ENCODE measurements at places on chromosomes 5 and 9.

GRCh38 chr5:124923131-124923530 lies 176.7 kb upstream of the ZNF608 start:
- no peak for DNase-seq

DNA sequence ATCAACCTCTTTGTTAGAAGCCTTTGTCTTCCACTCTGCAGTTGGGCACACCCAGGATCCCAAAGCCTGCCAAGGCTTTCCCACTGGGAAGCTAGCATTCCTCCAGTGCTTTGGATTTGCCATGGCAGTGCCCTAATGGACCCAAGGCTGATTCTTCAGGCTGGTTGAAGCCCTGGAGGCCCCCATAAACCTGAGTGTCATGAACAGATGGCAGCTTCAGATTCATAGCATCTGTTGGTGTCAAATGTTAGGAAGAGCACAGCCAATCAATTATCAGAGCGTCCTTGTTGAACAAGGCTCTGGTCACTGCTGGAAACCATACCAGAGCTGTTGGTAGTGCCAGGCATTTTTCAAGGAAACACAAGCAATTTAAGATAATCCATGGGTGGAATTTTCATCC lies 241.1 kb upstream of the KLF4 start:
- DNase-seq: no peak

- DNase-seq: no peak
These were observed 37.1 kb upstream of the CEP120 start for GRCh38 chr5:123460296-123460729.

DNA sequence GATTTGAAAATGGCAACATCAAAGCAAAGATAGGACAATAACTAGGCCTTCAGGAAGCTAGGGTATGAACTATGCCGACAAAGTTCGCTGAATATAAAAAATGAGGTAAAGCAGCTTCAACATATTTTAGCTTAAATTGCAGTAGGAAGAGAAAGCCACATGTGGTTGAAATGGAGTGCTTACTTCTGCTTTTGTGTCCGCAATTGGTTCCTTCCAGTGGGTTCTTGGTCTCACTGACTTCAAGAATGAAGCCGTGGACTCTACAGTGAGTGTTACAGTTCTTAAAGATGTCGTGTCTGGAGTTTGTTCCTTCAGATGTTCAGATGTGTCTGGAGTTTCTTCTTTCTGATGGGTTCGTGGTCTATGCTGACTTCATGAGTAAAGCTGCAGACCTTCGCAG lies 95.2 kb downstream of the APTX start:
- DNase-seq: no peak

- peak; percentile 15 for DNase-seq
These were observed 572 bp downstream of the CDK5RAP2 start for GRCh38 chr9:120579139-120580050.

Data from hematopoietic multipotent progenitor cell treated with erythropoietin and hydrocortisone succinate and interleukin-3 and kit ligand, for 15 days (in vitro differentiated cells).